Inflammatory macrophage treated with lipopolysaccharide for 1 hour (primary cell): ENCODE measurements at places on chromosomes 1 and 21.
A peak's percentile ranks its signal among the peaks of the same experiment; 100 is the strongest.

- no peak for DNase-seq
Measured at GRCh38 chr1:219553934-219554502, 58.9 kb downstream of the ZC3H11B start.

DNA sequence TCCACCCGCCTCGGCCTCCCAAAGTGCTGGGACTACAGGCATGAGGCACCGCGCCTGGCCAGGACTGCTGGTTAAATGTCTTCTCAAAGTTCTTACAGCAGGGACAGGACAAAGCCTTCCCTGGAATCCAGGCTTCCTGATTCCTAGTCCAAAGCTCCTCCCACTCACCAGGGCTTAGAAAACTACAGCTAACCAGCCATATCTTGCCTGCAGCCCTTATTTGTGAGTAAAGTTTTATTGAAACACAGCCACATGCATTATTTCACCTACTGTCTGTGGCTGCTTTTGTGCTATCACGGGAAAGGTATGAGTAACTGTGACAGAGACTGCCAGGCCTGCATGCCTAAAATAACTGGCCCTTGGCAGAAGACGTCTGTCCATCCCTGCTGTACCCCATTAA, 24.4 kb downstream of the TMCO4 start:
- no peak for DNase-seq

GRCh38 chr21:37686991-37687810, 229.1 kb downstream of the KCNJ6 start:
- peak; percentile 31 for DNase-seq

- no peak for DNase-seq
Measured at GRCh38 chr1:3924825-3925220, 24.8 kb upstream of the C1orf174 start.

DNA sequence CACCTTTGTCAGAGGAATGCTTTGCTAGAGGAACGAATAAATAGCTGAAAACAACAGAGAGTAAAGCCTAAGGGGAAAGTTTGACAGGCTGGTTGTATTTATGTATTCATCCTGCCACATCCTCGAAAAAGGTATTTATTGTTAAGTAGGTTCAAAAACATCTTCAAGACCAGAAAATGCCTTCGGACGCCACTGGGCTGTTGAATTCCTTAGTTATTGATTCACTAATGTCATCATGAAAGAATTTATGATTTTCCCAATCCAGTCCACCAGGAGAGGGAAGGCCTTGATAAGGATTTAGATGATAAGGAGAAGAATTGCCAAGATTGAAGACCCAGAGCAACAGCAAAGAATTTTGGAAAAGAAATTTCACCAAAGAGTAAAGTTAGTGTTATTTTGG, 35.2 kb upstream of the MAB21L3 start:
- no peak for DNase-seq

DNA sequence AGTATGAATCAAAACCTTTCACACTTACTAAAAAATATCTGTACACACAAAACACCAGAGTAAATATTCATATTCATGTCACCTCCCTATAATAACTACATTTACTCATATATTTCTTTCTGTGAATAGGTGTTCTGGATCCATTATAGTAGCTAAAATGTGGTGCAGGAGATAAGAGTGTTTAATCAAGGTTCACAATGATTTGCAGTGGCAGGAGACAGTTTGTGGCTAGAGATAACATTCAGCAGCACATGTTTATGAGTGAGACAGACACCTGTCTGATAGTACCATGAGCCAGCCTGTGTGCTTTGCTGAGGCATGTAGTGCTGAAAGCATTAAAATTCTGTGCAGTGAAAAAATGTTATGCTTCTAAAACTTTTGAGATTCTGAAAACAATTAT, 410.3 kb downstream of the SRGAP2C start:
- no peak for DNase-seq

DNA sequence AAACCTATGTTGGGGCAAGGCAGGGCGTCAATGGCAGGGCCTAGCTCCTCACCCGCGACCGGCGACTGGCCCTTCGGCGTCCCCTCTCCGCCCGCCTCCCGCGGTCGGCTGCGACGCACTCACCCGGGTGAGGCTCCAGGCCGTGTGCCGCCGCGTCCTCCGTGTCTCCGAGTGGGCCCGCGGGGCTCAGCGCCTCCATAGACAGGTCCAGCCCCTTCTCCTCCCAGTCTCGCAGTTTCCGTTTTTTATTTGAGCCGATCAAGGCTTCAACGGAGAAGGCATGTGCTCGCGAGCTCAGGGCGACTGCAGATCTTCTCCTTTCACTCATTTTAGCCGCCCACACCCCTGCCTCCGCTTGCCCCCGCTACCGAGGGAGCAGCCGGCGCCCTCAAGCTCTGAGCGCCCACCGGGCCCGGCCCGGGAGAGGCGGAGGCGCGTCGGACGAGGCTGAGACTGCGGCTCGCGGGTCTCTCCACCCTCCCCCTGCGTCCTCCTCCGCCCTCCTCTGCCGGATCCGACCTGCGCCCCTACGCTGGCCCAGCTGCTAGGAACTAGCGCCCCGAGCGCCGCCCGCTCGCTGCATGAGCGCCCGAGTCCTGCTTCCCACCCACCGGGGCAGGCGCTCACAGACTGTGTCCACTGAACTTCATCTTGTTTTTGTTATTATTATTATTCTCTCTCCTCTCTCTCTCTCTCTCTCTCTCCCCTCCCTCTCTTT, 516 bp downstream of the TBX15 start:
- no peak for DNase-seq

GRCh38 chr1:51621161-51621560, 4.3 kb downstream of the OSBPL9 start:
- no peak for DNase-seq

DNA sequence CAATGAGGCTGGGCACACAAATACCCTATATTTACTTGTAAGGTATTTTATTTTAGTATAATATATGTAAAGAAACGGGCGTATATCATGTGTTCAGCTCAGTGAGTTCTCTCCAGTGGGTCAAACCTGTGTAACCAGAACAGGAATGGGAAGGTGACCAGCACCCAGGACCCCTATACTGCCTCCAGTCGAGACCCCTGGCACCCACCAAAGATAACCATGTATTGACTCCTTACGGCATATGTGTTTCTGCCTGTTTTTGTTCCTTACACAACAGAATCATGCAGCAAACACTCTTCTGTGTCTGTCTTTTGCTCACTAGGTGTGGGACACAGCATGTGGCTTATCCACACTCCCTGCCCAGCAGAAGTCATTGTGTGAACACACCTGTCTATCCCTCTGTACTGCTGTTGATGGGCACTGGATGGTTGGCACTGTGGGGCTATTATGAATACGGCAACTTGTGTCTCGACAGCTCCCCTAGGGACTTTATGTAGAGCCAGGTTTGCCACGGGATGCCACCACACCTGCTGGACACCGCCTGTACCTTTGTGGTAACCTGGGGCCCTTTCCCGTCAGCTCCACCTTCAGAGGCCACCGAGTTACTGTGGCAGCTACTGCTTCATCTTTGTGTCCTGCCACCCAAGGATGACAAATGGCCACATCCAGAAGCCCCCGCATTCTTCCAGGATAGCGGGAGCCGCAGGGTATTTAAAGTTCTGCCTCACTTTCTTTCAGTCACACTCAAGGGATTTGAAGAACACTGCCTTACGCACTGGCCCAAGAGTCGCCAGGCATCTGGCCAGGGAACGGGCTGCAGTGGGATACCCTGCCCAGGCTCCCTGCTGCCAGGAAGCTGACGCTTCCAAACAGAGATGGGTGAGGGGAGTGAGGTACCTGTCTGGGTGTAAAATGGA, 23.5 kb upstream of the C2CD2 start:
- DNase-seq, result no peak

DNA sequence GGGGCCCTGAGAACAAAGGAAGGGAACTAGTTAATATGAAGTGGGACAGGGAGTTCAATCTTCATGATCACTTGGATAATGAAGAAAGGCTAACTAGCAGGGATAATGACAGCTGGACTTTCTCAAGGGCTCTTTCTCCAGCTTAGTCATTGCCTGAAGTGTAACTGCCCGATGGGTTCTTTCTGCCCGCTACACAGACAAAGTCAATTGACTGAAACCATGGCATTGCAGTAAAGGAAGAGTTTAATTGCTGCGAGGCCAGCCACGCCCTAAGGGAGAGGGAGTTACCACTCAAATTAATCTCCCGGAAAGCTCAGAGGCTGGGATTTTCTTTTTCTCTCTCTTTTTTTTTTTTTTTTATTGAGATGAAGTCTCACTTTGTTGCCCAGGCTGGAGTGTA, 16.6 kb upstream of the SLC2A5 start:
- no peak for DNase-seq

DNA sequence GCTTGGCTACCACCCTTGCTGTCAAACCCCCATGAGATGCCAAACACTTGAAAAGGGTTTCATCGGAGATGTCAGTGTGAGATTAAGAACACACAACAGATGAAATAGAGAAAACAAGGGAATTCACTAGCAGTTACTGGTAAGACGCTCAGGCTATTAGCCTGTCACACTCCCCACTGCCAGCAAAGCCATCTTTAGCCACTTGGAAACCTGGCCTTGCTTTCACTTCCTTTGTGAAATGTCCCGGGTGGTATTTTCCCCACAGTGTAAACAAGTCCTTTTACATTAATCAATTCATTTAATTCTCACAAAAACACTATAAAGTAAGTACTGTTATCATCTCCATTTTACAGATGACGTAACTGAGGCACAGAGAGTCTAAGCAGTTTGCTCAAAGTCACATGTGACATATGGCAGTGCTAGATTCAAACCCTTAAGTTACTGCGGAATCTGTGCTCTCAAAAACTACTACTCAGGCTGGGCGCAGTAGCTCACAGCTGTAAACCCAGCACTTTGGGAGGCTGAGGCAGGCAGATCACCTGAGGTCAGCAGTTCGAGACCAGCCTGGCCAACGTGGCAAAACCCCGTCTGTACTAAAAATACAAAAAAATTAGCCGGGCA, 32.7 kb upstream of the KHDRBS1 start:
- DNase-seq, result peak; percentile 26

GRCh38 chr1:167223144-167224103, 2.7 kb downstream of the POU2F1 start:
- DNase-seq, result no peak

GRCh38 chr1:227155688-227156087, 162.6 kb downstream of the CDC42BPA start:
- DNase-seq, result no peak

GRCh38 chr1:118993700-118994026, 5.5 kb upstream of the TBX15 start:
- no peak for DNase-seq

- no peak for DNase-seq
Measured at GRCh38 chr1:95246511-95246910, 12.5 kb downstream of the RWDD3 start.

- no peak for DNase-seq
Measured at GRCh38 chr1:208047975-208048374, 137.1 kb upstream of the CD34 start.

GRCh38 chr1:200895801-200896530, 1.3 kb downstream of the INAVA start:
- DNase-seq, result no peak

- no peak for DNase-seq
Measured at GRCh38 chr1:204313675-204314074, 46.1 kb downstream of the PLEKHA6 start.

DNA sequence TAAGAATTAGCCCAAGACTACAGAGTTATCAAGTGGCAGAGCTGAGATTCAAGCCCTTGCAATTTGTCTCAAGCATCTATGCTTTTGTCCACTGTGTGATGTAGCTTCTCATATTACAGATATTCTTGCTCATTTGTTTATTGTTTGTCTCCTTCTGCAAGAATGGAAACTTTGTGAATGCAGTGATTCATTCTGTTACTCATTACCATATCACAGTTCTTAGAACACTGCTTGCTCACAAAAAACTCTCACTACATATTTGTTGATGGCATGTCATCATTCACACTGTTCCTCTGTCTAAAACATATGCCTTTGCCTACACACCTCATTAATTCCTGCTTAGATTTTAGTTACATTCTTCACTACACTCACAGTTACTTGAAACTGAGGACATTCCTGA, 1198.9 kb downstream of the PLA2G4A start:
- DNase-seq, result no peak

GRCh38 chr1:89719502-89720306, 86.8 kb downstream of the LRRC8C start:
- DNase-seq, result peak; percentile 56

- DNase-seq, result peak; percentile 91
Measured at GRCh38 chr1:16612332-16613172, 812 bp downstream of the NBPF1 start.

DNA sequence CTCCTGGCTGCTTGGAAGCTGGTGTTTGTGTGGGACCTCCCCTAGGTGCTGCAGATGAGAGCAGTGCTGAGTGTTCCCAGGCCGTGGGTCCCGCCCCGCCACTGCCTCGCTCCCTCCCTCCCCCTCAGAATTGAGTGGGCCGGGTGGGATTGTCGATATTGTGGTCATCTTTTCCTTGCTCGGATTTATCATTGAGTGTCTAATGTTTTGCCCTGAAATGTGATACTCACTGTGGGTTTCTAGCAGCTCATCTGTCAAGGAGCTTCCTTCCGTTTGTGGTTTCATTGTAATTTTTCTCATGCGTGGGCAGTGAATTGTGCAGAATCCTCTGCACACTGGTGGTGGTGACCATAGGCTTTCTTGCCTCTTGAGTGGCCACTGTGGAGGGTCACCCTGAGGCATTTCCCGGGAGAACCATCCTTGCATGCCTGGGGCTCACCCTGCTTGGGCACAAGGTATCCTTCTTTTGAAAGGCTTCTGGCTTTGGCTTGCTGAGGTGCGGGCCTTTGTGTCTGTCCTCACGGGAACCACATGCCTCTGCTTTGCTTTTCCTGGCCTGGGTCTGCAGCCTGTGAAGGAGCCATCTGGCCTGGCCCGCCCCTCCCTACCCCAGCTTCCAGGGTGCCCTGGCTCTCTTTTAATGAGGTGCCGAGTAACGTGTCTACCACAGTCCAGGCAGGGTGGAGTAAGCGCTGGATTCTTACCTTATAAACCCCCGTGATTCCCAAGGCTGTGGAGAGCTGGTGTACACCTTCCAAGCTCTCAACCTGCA, 25.6 kb downstream of the SLX9 start:
- DNase-seq, result peak; percentile 63

DNA sequence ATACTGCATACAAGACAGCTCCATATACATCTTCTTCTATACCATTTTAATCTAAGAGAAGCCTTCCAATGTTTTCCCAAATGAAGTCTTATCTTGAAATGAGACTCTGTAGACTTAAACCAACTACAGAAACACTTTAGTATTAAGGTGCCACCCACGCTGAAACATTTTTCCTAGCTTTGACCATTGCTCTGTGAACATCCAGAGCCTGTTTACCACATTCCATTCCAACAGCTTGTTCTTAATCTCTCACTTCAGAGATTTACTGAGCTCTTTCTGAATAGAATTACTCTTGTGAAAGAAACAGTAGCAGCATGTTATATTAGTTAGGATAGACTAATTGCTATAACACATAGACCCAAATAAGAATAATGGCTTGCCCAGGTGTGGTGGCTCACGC, 19.6 kb upstream of the POGZ start:
- DNase-seq, result no peak

- no peak for DNase-seq
Measured at GRCh38 chr1:92601044-92601443, 114.3 kb upstream of the GFI1 start.
